HS-27A (cell line): ENCODE measurements at places on chromosomes 13 and 19.

- no peak for DNase-seq
Measured at GRCh38 chr19:41872775-41873647, 4.1 kb upstream of the CD79A start.

DNA sequence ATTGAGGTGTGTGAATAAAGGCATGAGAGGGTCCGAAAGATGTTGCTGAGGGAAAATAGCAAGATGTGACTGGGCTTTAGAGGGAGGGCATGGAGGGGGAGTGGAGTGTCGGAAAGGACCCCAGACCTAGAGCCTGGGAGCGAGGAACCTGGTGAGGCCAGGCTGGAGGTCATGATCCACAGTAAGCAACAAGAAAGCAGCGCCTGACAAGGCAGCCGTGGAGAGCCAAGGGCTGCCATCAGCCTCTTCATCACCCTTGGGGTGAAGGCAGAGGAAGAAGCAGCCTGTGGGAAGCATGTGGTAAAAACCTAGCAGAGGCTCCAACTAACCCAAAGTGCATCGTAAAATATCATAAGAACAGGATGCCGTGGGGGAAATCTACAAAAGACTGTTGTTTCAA lies 162.8 kb upstream of the SOX1 start:
- DNase-seq: no peak

DNA sequence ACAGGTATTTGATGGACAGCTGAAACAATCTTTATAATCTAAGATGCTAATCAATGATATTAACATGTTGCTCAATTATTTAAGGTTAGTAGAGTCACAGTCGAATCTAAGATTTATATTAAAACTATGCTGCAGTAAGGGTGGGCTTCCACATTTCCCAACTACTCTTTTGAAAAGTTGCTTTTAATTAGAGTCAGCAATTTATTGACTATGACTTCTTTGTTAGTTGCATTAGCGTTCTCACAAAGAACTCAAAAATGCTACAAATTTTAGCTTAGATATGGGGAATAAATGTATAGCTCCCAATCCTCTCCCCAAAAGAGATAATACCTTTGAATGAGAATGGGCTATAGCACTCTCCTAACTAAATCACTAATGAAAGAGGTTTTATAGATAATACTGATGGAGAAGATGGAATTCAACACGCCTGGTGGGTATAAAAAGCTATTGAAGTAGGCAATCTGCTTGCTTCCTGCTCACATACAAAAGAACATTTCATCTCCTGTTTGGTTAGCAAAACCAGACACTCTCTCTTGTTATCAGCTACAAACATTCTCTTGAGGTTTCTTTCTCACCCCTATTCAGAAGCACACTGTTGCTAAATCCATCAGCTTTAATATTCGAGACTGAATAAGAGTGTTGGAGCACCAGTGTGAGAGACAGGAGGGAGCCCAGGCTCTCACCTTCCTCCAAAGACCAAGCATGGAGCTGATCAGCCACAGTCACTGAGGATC lies 2.4 kb upstream of the FLT1 start:
- DNase-seq: no peak

DNA sequence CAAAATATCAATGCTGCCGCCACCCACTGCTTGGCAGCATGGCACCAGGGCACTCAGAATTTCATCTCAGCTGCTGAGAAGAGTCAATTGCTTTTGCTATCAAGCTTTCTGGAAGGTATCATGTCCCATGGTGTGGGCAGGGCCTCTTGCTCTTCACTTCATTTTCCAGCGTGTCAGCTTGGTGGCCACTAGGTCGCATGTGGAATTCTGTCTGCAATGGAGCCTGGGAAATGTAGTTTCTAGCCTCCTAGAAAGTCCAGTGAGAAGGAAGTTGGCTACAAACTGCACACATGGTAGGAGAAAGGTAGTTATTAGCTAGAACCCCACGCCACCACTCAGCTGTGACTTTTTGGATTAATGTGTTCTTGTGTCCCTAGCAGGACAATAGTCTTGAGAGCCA lies 105.3 kb downstream of the MYO16 start:
- no peak for DNase-seq

DNA sequence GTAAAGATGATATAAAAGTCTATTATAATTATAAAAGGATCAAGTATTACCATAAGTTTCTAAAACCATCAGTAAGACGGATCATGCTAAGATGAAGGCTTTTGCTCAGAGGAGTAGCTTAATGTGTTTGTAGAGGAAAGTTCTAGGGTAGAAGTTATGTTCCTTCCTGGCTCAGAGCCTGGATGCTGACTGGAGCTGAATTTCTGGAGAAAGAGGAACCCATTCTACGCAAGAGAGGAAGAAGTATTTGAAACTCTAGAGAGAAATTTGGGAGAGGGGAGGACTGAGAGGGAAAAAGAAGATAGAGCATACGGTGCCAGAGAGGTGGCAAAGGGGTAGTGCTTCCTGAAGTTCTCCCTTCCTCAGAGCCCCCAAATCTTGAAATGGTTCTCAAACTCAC lies 51.4 kb upstream of the SGCG start:
- no peak for DNase-seq

DNA sequence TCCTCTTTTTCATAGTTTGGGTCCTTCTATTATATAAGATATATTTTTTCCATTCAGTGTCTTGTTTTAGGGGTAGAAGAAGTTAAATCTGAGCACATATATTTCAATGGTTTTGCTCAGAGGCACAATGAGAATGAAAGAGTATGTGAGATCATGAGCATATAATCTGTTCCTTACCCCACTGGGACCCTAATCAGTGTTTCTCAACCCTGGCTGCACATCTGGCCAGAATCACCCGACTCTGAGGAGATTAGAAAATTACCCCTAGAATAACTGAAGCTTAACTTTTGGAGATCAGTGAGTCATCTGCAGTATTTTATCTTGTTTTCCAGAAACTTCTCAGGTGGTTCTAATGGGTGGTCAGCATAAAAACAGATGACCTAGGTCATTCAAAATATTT lies 782 bp downstream of the CYSLTR2 start:
- no peak for DNase-seq

GRCh38 chr13:19152403-19152802 lies 29.2 kb downstream of the TUBA3C start:
- DNase-seq: no peak

- no peak for DNase-seq
Measured at GRCh38 chr19:28586474-28586873, 626.5 kb downstream of the UQCRFS1 start.

- DNase-seq: no peak
Measured at GRCh38 chr19:28475525-28475924, 737.4 kb downstream of the UQCRFS1 start.

GRCh38 chr19:6023085-6023682 lies 45.2 kb upstream of the RANBP3 start:
- DNase-seq: no peak

DNA sequence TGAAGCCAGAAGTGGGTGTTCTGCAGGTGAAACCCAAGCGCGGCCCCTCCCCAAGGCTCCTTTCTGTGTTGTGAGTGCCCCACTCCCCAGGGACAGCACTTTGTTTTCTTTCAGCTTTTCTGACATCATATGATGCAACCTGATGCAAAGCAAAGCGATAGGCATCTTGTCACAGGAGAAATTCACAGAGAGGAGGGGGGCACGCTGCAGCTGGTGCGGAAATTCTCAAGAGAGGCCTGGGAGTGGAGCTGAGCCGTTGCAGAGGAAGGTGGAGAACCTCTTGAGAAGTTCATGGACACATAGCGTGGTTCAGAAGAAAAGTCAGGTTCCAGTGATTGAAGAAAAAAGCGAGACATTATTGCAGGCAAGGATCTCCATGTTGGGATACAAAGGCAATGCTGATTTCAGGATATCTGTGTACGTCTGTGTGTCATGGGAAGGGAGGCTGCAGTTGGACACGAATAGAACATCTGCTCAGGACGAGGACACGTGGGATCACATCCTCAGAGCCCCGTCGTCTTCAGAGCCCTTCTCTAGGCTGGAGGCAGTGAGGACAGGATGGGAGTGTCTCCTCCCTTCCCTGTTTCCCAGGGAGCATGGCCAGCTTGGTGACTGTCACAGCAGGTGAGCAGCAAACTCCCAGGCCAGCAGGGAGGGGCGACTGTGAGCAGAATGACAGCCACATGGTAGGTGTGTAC lies 79.2 kb downstream of the IRS2 start:
- DNase-seq: no peak

GRCh38 chr19:13318190-13318589 lies 168.0 kb downstream of the IER2 start:
- DNase-seq: no peak

GRCh38 chr19:39264306-39265290 lies 3.6 kb upstream of the IFNL2 start:
- no peak for DNase-seq

DNA sequence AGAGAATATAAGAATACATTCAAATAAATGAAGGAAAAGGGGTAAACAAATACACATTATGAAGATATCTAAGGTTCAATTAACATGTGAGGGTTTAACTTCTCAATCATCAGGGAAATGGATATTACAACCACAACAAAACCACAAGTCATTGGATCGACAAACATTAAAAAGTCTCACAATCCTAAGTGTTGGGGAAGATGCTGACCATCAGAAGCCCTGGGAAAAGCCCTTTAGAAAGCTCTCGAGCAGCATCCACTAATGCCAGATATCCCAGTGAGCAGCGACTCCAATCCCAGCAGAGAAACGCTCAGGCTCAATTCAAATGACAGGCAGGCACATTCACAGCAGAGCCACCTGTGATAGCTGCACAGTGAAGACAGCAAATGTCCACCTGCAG lies 3.1 kb downstream of the TPRX1 start:
- DNase-seq: no peak

DNA sequence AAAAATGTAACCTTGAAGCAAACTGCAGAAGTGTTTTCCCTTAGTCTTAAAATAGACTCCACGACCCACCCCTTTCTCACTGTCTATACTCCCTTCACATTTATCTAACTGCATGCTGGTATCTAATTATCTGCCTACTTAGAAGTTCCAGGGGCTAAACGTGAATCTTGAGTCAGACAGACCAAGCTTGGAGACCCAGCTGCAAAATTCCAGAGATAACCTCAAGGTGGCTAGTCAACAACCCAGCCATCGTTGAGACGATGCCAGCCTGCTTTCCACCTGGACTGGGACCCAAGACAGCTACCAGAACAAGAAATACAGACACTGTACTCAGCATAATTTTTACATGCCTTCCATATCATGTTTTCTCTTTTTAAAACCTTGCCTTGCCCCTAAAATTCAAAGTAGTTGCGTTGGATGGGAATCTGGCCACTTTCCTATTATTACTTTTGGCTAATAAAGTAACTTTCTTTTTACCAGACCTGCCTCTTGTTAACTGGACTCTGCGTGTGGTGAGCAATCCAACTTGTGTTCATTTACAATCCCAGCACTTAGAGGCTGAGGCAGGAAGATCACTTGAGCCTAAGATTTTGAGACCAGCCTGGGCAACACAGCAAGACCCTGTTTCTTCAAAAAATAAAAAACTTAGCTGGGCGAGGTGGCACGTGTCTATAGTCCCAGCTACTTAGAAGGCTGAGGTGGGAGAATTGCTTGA lies 82.3 kb downstream of the CDADC1 start:
- DNase-seq: no peak

DNA sequence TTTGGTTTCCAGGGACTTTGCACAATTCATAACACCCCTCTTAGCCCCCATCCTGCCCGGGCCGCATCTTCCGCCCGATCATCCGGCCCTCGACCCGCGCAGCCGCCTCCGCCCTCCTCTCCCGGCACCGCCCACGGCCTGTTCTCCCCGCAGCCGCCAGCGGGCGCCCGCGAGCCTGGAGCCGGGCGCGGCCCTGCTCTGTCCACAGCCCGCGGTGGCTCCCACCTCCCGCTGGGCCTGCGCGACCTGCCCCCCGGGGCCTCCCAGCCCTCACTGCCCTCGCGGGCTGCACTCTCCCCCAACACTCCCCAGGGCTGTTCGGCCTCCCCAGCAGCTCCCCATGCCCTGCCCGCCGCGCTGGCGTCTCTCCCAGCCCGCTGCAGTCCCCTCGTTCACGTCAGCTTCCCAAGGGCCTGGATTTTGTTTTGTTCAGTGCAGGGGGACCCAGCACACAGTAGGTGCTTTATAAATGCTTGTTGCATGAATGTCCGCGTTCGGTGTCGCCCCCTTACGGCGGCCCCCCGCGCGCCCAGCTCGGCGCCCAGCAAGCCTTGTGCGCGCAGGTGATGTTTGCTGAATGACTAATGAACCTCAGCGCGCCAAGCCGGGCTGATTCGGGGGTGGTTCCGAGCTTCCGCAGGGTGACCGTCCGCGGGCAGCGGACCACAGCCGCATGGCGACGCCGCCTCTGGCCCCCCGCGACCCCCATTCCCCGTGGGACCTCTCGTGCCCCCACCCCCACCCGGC lies 4.6 kb upstream of the APC2 start:
- no peak for DNase-seq

GRCh38 chr13:79126706-79127105 lies 279.3 kb downstream of the RBM26 start:
- no peak for DNase-seq

- DNase-seq: no peak
Measured at GRCh38 chr13:47135800-47136503, 239.1 kb upstream of the HTR2A start.

- no peak for DNase-seq
Measured at GRCh38 chr19:1088416-1089010, 6.7 kb downstream of the POLR2E start.
